ENCODE measurements at places on chromosomes 4 and X.
A peak's percentile ranks its signal among the peaks of the same experiment; 100 is the strongest.

DNA sequence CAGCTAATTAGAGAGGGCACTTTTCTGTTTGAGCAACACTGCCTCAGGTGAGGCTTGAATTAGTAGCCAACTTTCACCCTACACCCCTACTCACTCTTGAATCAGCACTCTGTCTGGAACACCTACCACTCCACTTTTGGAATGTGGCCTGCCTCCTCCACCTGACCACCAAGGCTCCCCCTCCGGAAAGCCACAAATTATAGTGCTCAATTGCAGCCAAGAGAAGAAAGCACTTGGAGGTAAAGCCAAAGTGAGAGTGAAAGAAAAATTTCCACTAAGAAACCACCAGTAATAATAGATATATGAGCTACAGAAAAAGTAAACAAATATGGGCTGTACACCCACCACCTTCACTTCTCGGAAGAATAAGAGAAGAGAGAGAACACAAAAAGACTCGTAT is 41.1 kb downstream of the PPP3CA start:
- peak; percentile 29 for DNase-seq

DNA sequence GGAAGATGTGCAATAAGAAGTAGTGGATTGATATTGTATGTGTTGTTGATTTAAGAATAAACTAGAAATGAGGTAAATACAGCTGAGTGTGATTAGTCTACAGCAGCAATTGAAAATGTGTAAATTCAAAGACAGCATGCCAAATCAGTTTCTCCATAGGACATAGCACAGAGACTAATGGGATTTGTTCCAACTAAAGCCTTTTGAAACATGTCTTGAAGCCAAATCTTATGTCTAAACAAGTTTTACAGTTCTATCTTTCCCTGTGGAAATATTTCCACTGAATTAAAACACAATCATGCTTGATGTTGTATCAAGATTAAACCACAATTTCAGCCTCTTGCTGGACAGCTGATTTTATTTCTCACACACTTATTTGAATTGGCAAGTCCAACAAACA is 497.4 kb upstream of the FAM47C start:
- no peak for DNase-seq

DNA sequence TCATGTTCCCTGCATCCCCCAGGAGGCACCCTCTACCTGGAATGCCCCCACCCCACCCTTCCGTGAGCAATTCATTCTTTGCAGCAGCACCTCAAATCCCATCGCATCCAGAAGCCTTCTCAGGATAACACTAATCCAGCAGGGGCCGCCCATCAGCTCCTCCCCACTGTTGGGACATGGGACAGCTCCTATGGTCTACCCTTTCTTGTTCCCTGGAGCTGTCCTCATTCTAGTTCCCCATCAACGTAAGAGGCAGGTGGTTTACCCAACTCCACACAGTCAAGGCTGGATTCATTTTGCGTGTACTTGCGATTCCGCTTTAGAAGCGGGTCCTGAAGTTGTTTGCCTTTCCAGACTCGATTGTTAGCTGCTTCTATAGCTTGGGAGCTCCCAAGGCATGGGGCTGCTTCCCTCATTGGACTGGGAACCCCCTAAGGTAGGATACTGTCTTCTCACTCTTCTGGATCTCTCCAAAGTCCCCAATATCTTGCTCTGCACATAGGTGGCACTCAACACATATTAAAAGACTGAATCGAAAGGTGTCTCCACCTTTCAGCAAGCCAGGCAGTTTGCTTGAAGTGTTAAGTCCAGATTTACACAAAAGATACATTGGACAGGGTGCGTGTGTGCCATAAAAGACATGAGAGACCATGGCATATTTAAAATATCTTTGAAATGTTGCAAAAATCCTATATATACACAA is 942 bp upstream of the APLN start:
- DNase-seq, result peak; percentile 35

- DNase-seq, result peak; percentile 86
Observed at GRCh38 chr4:25098964-25099891, 61.0 kb downstream of the SEPSECS start.

DNA sequence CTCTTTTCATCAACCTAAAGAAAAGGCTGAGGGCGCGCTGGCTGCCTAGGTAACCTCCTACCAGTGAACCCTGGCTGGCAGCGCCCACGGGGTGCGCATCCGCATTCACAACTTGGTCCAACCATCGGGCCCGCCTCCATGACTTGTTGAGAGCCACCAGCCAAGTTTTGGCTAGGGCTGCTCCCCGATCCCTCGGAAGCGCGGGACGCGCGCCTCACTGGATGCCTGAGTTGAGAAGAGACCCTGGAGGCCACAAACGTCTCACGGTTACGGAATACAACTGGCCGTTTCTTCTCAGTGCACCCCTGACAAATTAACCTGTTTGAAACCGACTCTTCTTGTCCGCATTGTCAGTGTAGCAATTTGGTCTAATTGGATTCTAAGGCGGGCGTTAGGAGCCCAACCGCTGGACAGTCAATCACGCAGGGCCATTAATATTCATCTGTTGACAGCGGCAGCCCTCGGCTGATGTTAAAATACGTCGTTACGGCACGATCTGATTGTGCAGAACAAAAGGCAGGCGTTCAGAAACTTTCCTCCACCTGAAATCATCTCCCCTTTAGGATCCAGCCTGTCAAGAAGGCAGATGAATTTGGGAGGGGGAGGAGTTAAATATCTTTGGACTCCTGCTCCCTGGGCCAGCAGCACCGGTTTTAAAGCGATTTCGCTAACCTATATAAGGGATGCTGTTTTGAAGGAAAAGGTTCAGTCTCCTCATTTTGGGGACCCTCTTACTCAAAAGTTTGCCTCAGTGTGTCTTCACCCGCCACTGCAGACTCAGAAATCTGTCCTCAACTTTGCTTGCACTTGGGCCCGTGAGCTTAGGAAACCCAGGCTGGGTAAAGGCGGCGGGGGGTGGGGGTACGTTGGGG is 1.2 kb downstream of the GPC3 start:
- no peak for DNase-seq

- DNase-seq, result no peak
Observed at GRCh38 chr4:138297743-138298405, 55.7 kb upstream of the SLC7A11 start.

DNA sequence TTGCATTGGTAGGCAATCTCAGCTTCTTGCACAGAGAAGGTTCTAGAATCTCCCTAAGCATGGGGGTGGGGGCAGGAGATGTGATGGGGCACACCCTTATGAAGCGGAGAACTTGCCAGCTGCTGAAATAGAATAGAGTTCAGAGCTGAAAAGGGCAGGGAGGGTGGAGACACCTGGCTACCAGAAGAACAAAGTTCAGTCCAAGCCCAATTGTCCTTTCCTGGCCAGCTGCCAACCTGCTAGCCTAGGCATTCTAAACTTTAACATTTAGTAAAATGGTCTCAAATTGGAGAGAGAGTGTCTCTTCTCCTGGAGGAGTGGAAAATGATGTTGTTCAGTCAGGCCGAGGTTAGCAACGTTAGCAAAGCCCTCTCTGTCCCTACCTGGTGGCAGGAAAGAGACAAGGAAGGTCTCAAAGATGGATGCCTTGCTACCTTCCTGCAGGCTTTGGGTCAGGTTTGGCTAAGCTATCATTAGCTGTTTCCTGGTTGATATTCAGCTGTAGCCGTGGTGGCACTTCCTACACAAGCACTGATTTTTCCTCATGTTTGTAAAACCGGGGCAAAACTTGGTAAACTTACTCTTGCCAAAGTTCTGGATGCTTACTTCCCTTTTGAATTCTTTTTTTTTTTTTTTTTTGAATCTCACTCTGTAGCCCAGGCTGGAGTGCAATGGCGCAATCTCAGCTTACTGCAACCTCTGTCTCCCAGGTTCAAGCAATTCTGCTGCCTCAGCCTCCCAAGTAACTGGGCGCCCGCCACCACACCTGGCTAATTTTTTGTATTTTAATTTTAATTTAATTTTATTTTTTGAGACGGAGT is 34.7 kb upstream of the NYX start:
- DNase-seq, result peak; percentile 55

DNA sequence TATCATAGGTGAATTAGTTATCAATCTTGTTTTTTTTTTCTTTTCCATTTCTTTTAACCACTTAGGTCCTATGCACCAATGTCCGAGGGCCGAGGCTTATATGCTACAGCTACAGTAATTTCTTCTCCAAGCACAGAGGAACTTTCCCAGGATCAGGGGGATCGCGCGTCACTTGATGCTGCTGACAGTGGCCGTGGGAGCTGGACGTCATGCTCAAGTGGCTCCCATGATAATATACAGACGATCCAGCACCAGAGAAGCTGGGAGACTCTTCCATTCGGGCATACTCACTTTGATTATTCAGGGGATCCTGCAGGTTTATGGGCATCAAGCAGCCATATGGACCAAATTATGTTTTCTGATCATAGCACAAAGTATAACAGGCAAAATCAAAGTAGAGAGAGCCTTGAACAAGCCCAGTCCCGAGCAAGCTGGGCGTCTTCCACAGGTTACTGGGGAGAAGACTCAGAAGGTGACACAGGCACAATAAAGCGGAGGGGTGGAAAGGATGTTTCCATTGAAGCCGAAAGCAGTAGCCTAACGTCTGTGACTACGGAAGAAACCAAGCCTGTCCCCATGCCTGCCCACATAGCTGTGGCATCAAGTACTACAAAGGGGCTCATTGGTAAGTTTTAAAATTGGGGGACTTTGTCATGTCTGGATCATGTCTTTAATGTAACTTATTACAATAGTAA is 250.7 kb downstream of the RAPGEF2 start:
- no peak for DNase-seq

GRCh38 chrX:48745222-48745621 is 16.3 kb upstream of the GLOD5 start:
- DNase-seq, result no peak

DNA sequence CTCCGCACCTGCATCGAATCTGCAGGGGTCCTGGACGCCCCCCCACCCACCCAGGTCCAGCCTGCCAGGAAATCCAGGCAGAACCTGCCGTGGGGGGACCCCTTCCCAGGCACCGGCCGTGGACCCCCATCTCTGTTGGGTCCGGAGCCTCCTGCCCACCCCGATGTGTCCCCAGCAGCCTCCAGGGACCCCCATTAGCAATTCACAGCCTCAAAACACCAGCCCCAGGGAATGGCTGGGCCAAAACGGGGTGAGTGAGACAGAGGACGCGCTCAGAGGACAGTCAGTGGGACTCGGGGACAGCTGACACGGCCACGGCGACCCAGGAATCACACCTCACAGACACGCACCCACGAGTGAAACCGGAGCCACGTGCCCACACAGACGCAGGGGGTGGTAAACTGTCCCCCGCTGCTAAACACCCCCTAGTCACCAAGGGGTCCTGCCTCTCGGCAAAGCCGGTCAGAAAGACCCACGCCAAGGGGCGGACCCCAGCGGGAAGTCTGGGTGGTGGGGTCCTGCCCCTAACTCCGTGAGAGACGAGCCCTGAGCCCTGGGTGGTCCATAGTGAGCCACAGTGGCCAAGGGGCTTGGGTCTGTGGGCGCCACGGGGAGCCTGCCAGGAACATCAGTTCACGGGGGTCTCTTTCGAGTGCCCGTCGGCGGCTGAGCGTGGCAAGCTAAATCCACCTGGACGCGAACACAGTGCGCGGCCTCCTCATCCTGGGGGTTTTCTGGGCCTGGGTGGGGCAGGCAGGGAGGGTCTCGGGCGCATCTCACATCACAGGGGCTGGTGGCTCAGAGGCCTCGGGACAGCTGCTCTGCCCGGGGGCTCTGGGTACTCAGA is 126.5 kb upstream of the NKX1-1 start:
- no peak for DNase-seq

GRCh38 chr4:150268444-150268843 is 190.2 kb downstream of the DCLK2 start:
- DNase-seq, result peak; percentile 18

GRCh38 chrX:146355440-146355839 is 454.1 kb upstream of the CXorf51B start:
- DNase-seq, result no peak

- DNase-seq, result no peak
Observed at GRCh38 chr4:96675896-96676295, 836.0 kb downstream of the PDHA2 start.

DNA sequence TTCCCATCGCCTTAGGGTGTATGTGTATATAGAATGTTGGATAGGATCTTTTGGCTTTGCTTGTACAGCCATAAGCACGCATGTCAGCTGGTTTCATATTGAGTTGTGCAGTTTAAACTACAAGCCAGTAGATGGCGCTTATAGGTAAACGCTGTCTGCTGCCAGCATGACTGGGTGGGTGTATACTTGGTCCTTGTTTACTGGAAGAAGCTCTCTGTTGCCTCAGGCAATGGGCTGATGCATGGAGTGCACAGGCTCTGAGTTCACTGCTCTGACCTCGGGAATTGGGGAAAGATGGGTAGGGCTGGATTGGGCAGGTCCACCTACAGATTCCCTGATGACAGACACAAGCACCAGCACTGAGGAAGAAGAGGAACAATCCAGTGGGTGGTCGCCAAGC is 831.5 kb downstream of the STIM2 start:
- DNase-seq, result peak; percentile 57

DNA sequence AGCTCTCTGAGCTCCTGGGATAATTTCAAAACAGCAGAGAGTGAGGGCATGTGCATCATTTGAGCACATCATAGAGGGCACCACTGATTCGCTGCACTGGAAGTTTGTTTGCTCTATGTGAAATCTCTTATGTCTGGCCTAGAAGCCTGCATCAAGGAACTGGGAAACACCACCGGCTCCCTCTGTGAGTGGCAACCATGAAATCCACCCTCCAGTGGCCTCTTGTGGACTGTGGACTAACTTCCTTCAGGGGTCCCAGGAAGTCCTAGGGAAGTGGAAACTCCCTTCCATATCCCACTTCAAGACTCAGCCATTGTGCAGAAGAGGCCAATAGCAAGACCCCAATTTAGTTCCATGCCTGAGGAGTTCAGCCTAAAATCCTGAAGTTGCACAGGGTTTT is 48.0 kb upstream of the IGFBP7 start:
- DNase-seq, result no peak

GRCh38 chr4:152278505-152279233 is 257.2 kb downstream of the FBXW7 start:
- no peak for DNase-seq

DNA sequence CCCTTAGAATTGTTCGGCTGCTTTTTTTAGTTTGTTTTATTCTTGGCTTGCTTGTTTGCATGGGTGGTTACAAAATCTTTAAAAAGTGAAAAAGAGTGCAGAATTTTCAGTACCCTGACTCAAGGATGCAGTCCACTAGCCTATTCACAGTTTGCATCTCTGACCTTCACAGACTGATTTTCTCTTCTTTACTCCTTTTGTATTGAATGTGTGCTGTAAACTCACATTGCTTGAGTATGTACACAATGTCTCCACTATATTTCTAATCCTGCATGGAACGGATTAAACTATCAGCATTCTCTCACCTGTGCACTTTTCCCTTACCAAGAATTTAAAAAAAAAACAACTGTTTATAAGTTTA is 22.2 kb upstream of the GPM6A start:
- no peak for DNase-seq

- peak; percentile 72 for DNase-seq
Observed at GRCh38 chr4:139229534-139230039, 50.4 kb downstream of the MGARP start.

GRCh38 chr4:144658903-144659302 is 12.9 kb downstream of the HHIP start:
- DNase-seq, result no peak

DNA sequence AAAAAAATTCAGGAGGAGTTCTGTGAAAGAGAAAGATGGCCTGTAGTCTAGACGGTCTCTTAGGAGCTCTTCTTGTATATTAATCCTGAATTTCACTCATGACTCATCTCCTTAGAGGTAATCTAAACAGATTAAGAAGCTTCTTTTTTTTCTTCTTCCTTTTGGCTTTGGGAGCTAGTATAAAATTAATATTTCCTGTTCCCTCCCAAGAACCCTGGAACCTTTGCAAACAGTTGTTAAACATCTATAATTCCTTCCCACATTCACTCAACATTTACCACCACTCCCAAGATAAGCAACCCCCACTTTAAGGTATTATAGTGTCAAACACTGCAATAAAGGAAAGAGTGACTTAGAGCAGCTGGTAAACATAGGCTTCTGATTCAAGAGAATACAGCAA is 146.4 kb upstream of the EDNRA start:
- no peak for DNase-seq
